ENCODE measurements at places on chromosomes 5 and 9.

DNA sequence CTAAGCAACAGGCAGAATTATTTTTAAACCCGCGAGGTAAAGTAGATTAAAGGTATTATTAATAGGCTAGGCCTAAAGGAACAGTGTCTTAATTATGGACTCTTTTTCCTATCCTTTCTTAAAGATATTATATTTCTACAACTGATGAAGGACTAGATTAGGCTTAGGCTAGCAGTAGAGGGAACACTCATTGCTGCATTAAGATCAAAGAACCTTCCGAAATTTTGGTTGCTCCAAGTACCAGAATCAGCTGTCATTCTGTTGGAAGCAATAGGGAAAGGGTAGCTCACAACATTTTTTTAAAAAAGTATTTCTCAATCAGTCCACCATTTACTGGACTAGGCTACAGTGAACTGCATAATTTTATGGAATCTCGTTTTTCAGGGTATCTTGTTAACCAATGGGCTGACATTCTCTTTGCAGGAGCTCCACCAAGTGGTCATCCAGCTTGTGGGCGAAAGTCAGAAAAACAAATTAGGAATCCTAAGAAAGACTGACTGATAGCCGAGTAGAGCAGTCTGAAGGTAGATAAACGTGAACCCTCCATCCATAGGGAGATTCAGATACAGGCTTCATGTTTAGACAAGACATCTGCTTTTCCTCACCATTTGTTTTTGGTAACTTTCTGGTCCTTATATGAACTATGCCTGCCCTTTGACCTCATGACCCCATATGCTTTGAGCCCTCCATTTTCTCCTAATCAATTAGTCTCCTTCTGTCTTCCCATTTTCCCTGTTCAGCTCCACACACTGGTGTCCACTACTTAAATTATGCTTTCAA, 103.6 kb upstream of the CHD1 start:
- peaks cover 2% of the 10 kb centered on the region for H3K4me1 ChIP-seq
- H3K4me3 ChIP-seq: no peak overlapping the region
- no peak overlapping the region for H3K27ac ChIP-seq
- DNase-seq: no peak
- no peaks in the 10 kb centered on the region for H3K36me3 ChIP-seq

- H3K36me3 ChIP-seq: no peaks in the 10 kb centered on the region
- H3K27me3 ChIP-seq: peaks cover 2% of the 10 kb centered on the region
- H3K4me1 ChIP-seq: no peaks in the 10 kb centered on the region
- no peak for DNase-seq
- no peak overlapping the region for H3K4me3 ChIP-seq
- H3K27ac ChIP-seq: no peak overlapping the region
Observed at GRCh38 chr9:21565155-21565554, 83.0 kb upstream of the IFNE start.

DNA sequence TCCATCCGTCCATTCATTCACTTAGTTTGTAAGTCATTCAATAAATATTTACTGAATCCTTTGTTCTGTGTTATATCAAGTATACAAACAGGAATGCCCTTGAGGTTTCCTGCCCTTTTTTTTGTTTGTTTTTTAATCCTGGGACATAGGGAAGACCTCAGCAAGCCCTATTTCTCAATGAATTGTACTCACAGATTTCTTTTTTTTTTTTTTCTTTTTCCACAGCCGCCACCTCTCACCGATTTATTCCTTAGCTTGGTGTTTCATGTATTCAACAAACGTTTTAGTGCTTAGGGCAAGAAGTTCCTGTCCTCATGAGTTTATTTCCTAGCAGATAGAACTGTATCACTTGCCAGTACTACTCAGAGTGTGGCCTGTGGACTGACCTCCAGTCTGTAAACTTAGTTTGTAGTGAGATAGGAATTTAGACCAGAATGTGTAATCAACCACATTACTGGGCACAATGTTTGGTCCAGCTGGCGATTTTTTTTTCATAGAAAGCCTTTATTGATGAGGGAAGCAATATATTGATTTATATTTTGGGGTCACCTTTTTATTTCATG, 35.4 kb upstream of the C5orf47 start:
- no peaks in the 10 kb centered on the region for H3K4me1 ChIP-seq
- no peaks in the 10 kb centered on the region for H3K27me3 ChIP-seq
- peaks cover 8% of the 10 kb centered on the region for H3K36me3 ChIP-seq
- H3K4me3 ChIP-seq: no peak overlapping the region

- no peak overlapping the region for H3K27ac ChIP-seq
- no peaks in the 10 kb centered on the region for H3K4me1 ChIP-seq
- H3K36me3 ChIP-seq: no peaks in the 10 kb centered on the region
- no peak overlapping the region for H3K4me3 ChIP-seq
Observed at GRCh38 chr9:98180996-98181395, 11.4 kb downstream of the CORO2A start.

- no peak overlapping the region for H3K4me3 ChIP-seq
- H3K27me3 ChIP-seq: no peaks in the 10 kb centered on the region
- no peak overlapping the region for H3K27ac ChIP-seq
Observed at GRCh38 chr5:36079200-36079781, 12.6 kb upstream of the UGT3A2 start.

DNA sequence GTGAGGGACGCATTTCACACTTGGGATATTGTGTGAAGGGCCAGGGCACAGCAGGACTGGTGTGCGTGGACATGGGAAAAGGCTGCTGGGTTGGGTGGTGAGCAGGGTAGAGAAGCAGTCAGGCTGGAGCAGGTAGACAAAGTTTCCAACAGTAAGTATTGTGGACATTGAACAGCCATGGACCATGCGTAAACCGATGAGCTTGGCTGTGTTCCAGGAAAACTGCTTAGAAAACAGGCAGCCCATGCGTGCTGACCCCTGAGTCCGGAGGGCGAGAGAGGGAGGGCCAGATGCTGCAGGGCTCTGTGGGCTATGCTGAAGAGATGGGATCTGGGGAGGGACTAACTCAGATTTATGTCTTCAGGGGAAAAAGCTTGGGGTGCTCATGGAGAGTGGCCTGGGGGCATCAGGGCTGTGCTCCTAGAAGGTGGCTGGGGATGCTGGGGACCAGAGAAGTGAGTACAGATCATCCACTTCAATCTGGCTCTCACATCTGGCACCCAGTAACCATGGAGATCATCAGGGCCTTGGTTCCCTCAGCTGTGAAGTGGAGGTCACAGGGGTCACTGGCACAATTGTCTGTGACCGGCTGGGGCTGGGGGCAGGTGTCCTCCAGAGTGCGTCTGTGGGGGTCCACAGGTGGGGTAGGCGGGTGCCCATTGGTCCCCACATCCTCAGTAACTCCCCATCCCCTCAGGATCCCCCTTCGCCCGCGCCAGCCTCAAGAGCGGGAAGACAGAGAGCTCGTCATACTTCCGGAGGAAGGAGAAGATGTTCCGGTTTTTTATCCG, 93.3 kb downstream of the CACNA1B start:
- no peak overlapping the region for H3K27ac ChIP-seq
- H3K4me1 ChIP-seq: no peaks in the 10 kb centered on the region
- no peaks in the 10 kb centered on the region for H3K36me3 ChIP-seq
- H3K4me3 ChIP-seq: no peak overlapping the region
- no peaks in the 10 kb centered on the region for H3K27me3 ChIP-seq

GRCh38 chr5:170313344-170313743, 15.8 kb upstream of the LCP2 start:
- DNase-seq: no peak
- H3K27ac ChIP-seq: no peak overlapping the region
- H3K4me3 ChIP-seq: no peak overlapping the region
- no peaks in the 10 kb centered on the region for H3K27me3 ChIP-seq
- H3K4me1 ChIP-seq: peaks cover 2% of the 10 kb centered on the region
- no peaks in the 10 kb centered on the region for H3K36me3 ChIP-seq

DNA sequence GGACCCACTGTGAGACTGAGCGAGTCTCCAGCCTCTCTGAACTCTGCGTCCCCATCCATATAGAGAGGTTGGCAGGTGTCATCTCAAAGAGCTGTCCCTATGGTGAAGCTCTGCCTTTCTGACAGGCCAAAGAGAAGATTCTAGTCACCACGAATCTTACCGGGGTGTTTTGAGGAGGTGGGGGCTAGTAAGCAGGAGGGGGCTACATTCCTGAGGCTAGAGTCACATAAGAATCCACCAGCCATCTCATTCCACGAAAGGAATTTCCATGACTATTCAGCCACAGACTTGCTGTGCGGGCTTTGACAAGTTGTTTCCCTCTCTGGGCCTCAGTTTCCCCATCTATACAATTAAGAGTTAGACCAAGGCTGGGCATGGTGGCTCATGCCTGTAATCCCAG, 16.3 kb downstream of the PDGFRB start:
- H3K27me3 ChIP-seq: no peaks in the 10 kb centered on the region
- no peak overlapping the region for H3K4me3 ChIP-seq
- peak overlapping the region; percentile 94 for H3K27ac ChIP-seq

DNA sequence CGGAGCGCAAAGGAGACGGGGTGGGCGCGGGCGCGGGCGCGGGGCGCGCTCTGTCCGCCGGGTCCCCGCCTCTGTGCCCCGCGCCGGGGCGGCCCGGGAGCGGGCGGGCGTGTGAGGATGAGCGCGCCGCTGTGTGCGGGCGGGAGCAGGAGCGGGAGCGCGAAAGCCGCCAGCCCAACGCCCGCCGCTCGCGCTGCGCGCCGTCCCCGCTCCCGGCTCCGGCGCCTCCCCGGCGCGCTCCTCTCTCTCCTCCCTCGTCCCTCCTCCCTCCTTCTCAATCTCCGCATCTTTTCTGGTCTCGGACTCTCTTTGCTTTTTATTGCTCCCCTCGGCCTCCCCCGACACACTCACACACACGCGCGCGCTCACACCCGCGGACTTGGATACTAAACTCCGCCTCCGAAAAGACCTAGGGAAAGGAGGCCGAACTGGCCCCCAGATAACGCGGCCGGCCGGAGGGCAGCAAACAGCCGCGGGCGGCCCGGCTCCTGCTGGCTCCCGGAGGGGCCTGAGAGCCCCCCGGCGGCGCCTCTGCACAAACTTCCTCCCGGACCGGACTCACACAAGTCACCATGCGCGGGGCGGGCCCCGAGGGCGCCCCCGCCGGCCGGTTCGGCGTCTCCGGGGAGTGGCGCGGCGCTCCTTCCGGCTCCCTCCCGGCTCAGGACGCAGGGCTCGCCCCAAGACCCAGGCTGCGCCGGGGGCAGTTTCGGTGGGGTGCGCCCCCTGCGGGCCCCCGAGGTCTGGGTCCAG, at the start of gene FIBCD1:
TSS of gene FIBCD1 (minus strand) at position 596 of the 753 bp plus-strand sequence. CDS start 640 bp downstream, outside the sequence.
- H3K27me3 ChIP-seq: no peaks in the 10 kb centered on the region
- H3K36me3 ChIP-seq: no peaks in the 10 kb centered on the region
- no peaks in the 10 kb centered on the region for H3K4me1 ChIP-seq
- no peak within 1 kb of the TSS for H3K27ac ChIP-seq
- peak within 1 kb of the TSS; percentile 31 for H3K4me3 ChIP-seq
- DNase-seq: no peak

DNA sequence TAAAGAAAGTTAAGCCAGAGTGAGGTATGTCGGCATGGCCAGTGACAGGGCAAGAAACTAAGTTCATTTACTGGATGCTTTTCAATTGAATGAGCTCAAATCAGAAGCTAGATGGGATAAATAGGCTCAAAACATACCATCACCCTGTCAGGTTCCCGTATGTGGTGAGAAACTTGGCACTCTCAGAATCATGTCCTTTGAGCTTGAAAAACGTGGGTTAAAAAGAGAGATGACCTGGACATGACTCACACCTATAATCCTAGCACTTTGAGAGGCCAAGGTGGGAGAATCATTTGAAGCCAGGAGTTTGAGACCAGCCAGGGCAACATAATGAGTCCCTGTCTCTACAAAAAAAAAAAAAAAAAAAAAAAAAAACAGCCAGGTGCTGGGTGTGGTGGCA, 121.7 kb upstream of the RGMB start:
- H3K36me3 ChIP-seq: no peaks in the 10 kb centered on the region
- DNase-seq: no peak
- H3K27me3 ChIP-seq: peaks cover 2% of the 10 kb centered on the region
- no peaks in the 10 kb centered on the region for H3K4me1 ChIP-seq
- no peak overlapping the region for H3K4me3 ChIP-seq
- no peak overlapping the region for H3K27ac ChIP-seq

- H3K27me3 ChIP-seq: no peaks in the 10 kb centered on the region
- no peaks in the 10 kb centered on the region for H3K4me1 ChIP-seq
- no peak for DNase-seq
- H3K27ac ChIP-seq: no peak overlapping the region
Observed at GRCh38 chr5:153585622-153586277, 95.3 kb downstream of the GRIA1 start.

GRCh38 chr9:137158625-137159024, 11.2 kb downstream of the LRRC26 start:
- DNase-seq: no peak
- no peaks in the 10 kb centered on the region for H3K27me3 ChIP-seq
- no peaks in the 10 kb centered on the region for H3K4me1 ChIP-seq
- no peaks in the 10 kb centered on the region for H3K36me3 ChIP-seq
- H3K27ac ChIP-seq: no peak overlapping the region
- no peak overlapping the region for H3K4me3 ChIP-seq

DNA sequence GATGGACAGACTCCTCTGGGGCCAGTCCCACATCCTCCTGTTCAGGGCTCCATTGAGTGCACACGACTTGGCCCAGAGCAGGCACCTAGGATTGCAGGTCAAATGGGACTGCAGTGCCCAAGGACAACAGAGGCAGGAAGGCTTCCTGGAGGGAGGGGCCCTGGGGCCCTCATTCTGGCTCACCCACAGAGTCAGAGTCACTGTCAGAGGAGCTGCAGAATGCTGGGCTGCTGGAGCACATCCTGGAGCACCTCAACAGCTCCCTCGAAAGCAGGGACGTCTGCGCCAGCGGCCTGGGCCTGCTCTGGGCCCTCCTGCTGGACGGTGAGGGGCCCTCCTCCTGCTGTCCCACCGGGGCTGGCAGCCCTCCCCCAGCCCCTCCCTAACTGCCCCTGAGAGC, 15.1 kb downstream of the REXO4 start:
- no peak overlapping the region for H3K27ac ChIP-seq
- no peaks in the 10 kb centered on the region for H3K4me1 ChIP-seq
- no peak overlapping the region for H3K4me3 ChIP-seq
- DNase-seq: no peak
- H3K27me3 ChIP-seq: no peaks in the 10 kb centered on the region

- no peaks in the 10 kb centered on the region for H3K4me1 ChIP-seq
- H3K27ac ChIP-seq: no peak overlapping the region
- H3K27me3 ChIP-seq: no peaks in the 10 kb centered on the region
- no peaks in the 10 kb centered on the region for H3K36me3 ChIP-seq
- H3K4me3 ChIP-seq: no peak overlapping the region
Observed at GRCh38 chr9:37923118-37923795, 19.3 kb upstream of the SLC25A51 start.

GRCh38 chr5:116394186-116394867, 180.3 kb downstream of the SEMA6A start:
- no peak overlapping the region for H3K4me3 ChIP-seq
- no peak overlapping the region for H3K27ac ChIP-seq
- no peak for DNase-seq
- peaks cover 6% of the 10 kb centered on the region for H3K4me1 ChIP-seq

GRCh38 chr9:20683351-20684034, 566 bp upstream of the FOCAD start:
- H3K4me1 ChIP-seq: peaks cover 3% of the 10 kb centered on the region
- peak overlapping the region; percentile 74 for H3K4me3 ChIP-seq
- H3K27me3 ChIP-seq: no peaks in the 10 kb centered on the region
- peak overlapping the region; percentile 44 for H3K27ac ChIP-seq
- no peaks in the 10 kb centered on the region for H3K36me3 ChIP-seq

Measured in aorta (tissue), 5 donors.